Prostate gland (tissue), 2 donors: ENCODE measurements at places on chromosomes 4 and X.

DNA sequence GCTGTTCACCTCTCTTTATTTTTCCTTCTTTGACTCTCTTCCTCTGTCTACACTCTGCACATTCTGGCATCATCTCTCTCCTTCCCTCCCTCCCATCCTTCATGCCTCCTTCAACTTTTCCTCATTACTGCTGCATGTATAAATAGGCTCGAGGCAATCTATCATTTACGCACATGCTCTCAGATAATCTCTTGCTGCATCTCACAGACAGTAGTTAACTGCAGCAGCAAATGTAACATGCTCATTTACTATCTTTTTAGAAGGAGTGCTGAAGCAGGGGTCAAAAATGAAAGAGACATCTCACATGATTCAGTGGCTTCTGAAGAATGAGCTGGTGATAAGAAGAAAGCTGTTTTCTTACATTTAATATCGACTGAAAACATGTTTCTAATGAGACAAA lies 127.7 kb downstream of the RASL11B start:
- no peak overlapping the region for H3K4me3 ChIP-seq
- no peaks in the 10 kb centered on the region for H3K36me3 ChIP-seq
- no peaks in the 10 kb centered on the region for H3K4me1 ChIP-seq
- no peaks in the 10 kb centered on the region for H3K27me3 ChIP-seq

- H3K4me3 ChIP-seq, result no peak overlapping the region
- H3K36me3 ChIP-seq, result no peaks in the 10 kb centered on the region
- H3K27ac ChIP-seq, result no peak overlapping the region
Measured at GRCh38 chr4:120096508-120097297, 30.1 kb upstream of the MAD2L1 start.

- H3K36me3 ChIP-seq, result no peaks in the 10 kb centered on the region
- H3K4me1 ChIP-seq, result no peaks in the 10 kb centered on the region
- H3K27ac ChIP-seq, result no peak overlapping the region
- no peak for DNase-seq
- no peaks in the 10 kb centered on the region for H3K27me3 ChIP-seq
Measured at GRCh38 chr4:113708250-113708649, 53.3 kb downstream of the CAMK2D start.

DNA sequence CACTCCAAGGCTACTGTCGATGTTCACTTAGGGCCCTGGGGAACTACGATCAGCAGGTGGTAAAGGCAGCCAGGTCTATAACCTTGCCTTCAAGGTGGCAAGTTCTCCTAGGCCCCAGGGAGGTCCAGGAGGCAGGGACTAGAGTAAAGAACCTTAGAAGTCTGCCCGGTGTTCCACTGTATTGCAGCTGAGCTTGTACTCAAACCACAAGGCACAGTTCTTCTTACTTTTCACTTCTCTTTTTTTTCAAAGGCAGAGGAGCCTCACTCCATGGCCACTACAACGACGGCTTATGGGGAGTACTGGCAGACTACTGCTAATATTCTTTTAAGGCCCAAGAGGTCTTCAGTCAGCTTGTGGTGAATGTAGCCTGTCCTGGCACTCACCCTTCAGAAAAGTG lies 78.8 kb upstream of the GPR174 start:
- no peaks in the 10 kb centered on the region for H3K4me1 ChIP-seq
- no peaks in the 10 kb centered on the region for H3K27me3 ChIP-seq
- H3K4me3 ChIP-seq, result no peak overlapping the region

- DNase-seq, result no peak
- no peaks in the 10 kb centered on the region for H3K27me3 ChIP-seq
- no peaks in the 10 kb centered on the region for H3K4me1 ChIP-seq
- no peak overlapping the region for H3K4me3 ChIP-seq
- no peak overlapping the region for H3K27ac ChIP-seq
- no peaks in the 10 kb centered on the region for H3K36me3 ChIP-seq
Measured at GRCh38 chrX:100478714-100479306, 68.7 kb upstream of the PCDH19 start.

- no peak overlapping the region for H3K4me3 ChIP-seq
- H3K36me3 ChIP-seq, result no peaks in the 10 kb centered on the region
- H3K27me3 ChIP-seq, result no peaks in the 10 kb centered on the region
Measured at GRCh38 chr4:52560844-52561280, 98.2 kb downstream of the USP46 start.

DNA sequence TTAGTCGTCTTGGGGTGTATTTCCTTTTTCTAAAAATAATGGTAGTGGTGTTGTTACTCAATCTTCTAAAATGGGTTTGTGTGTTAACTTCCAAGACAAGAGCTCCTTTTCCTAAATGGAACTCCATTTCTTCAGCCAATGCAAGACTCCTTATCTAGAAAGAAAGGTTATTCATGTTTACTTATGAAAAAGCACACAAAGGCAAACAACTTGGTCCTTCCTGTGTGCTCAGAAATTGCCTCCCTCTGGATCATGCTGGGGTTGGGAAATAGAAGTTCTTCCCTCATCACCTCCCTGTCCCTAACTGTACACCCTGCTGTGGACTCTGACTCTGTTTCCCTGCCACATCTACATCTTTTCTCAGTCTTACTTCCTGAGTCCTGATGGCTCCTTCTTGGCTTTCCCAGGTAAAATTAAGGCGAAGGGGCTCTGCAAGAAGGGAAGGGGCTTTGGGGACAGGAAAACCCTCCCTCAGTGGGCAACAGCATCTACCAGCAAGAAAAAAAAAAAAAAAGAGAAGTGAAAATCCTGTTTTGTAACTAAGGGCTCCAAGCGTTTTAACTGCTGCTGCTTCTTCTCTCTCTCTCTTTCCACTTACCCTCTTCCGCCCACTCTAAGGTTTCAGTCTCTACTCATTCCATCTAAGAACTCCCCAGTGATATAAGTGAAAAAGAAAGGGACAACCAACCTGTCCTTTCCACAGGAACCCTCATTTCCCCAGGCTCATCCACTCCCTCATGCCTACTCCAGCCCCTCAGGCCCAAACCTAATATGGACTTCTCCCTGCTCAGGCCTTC lies 19.8 kb upstream of the TASL start:
- no peak overlapping the region for H3K4me3 ChIP-seq
- no peaks in the 10 kb centered on the region for H3K27me3 ChIP-seq
- DNase-seq, result no peak

DNA sequence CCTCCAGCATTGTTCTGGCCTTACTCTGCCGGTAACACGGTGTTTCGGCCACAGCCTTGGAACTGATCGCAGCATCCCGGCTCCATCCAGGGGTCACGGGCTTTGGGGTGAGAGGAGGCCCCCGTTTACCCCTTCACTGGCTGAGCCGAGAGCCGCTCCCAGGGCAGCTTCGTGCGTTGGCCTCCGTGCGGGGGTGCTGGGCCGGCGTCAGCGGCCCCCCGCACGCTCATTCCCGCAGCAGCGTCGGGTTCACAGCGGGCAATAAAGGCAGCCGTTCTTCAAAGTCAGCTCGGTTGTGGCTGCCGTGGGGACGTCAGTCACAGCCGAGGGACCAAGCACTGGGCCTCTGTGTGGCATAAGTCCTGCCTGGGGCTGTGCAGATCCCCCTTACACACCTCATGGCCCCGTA lies 25.3 kb upstream of the PLCXD1 start:
- H3K27me3 ChIP-seq, result no peaks in the 10 kb centered on the region
- no peaks in the 10 kb centered on the region for H3K36me3 ChIP-seq
- no peak overlapping the region for H3K4me3 ChIP-seq
- H3K27ac ChIP-seq, result no peak overlapping the region

GRCh38 chrX:69082753-69083150 lies 82.5 kb downstream of the PJA1 start:
- no peaks in the 10 kb centered on the region for H3K27me3 ChIP-seq
- no peaks in the 10 kb centered on the region for H3K4me1 ChIP-seq
- H3K4me3 ChIP-seq, result no peak overlapping the region
- DNase-seq, result no peak

- H3K27me3 ChIP-seq, result no peaks in the 10 kb centered on the region
- no peaks in the 10 kb centered on the region for H3K36me3 ChIP-seq
- H3K4me3 ChIP-seq, result no peak overlapping the region
- no peaks in the 10 kb centered on the region for H3K4me1 ChIP-seq
- no peak overlapping the region for H3K27ac ChIP-seq
Measured at GRCh38 chrX:74814681-74815080, 110.6 kb downstream of the NEXMIF start.

DNA sequence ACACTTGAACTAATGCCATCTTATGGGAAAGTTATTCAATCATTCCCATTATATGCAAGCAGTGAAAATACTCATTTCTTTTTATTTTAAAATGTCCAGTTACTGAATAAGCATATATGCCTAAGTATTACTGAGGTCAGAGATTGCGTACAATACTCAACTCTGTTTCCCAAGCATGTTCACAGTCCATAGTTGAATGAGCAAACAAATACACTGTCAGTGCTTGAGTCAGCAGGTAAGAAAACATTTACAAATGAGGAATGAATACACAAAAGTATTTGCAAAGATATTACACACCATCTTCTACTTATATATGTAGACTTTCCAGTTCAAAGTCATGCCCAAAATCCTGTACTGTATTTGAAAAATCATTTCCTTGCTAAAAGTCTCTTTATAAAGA lies 74.1 kb downstream of the TSPAN5 start:
- no peaks in the 10 kb centered on the region for H3K27me3 ChIP-seq
- no peak for DNase-seq
- H3K27ac ChIP-seq, result peak overlapping the region; percentile 62
- H3K36me3 ChIP-seq, result no peaks in the 10 kb centered on the region

DNA sequence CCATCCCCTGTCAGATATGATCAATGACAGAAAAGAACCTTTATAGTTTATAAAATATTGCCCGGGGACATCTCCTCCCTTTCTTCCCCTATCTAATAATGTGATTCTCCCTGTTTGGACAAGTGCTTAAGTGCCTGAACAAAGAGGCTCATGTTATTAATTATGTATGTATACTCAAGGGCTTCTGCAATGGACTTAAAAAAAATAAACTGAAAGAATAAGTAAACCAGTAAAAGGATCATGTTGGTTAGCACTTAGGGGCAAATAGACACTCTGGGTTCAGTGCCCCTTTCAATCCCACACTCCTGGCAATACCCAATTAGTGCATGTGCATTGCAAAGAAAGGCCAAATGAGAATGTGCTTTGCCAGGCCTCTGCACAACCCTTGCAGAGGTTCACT lies 30.7 kb upstream of the RPS6KA6 start:
- no peak for DNase-seq
- no peak overlapping the region for H3K27ac ChIP-seq
- no peaks in the 10 kb centered on the region for H3K36me3 ChIP-seq
- no peaks in the 10 kb centered on the region for H3K4me1 ChIP-seq
- no peak overlapping the region for H3K4me3 ChIP-seq

- H3K27me3 ChIP-seq, result no peaks in the 10 kb centered on the region
- no peak overlapping the region for H3K27ac ChIP-seq
- DNase-seq, result no peak
- no peaks in the 10 kb centered on the region for H3K4me1 ChIP-seq
Measured at GRCh38 chr4:182918791-182919302, 1.7 kb upstream of the DCTD start.

DNA sequence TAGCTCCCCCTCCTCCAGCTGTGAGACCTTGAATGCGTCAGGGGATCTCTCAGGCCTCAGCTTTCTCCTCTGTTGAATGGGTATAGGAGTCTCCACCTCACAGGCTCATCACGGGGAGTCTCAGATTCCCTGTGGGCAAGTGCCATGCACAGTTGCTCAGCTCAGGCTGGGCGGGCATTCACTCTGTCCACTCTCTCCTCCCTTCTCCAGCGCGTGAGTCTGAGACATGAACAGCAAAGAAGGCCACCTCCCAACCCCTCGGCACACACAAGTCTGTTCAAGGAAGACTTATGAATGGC lies 60.0 kb downstream of the HTRA3 start:
- no peak overlapping the region for H3K27ac ChIP-seq
- peaks cover 6% of the 10 kb centered on the region for H3K4me1 ChIP-seq
- no peaks in the 10 kb centered on the region for H3K36me3 ChIP-seq

GRCh38 chrX:46961097-46961496 lies 48.9 kb downstream of the JADE3 start:
- no peak for DNase-seq
- no peak overlapping the region for H3K4me3 ChIP-seq
- no peaks in the 10 kb centered on the region for H3K27me3 ChIP-seq
- H3K36me3 ChIP-seq, result no peaks in the 10 kb centered on the region

DNA sequence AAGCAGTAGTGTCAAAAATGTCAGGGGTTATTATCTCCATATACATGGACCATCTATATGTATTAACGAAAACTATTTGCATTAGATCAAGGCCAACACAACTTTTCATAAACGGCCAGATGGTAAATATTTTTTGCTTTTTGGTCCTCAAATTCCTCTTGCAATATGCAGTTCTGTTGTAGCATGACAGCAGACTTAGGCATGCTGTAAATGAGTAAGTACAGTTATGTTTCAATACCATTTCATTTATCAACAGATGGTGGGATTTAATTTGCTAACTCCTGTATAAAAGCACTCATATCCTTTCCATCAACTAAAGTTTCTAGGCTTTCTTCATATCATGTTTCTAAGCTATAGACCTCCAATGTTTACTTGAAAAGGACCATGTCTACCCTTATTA lies 208.1 kb downstream of the ANKRD50 start:
- no peak overlapping the region for H3K27ac ChIP-seq
- H3K4me1 ChIP-seq, result no peaks in the 10 kb centered on the region
- H3K27me3 ChIP-seq, result no peaks in the 10 kb centered on the region
- no peaks in the 10 kb centered on the region for H3K36me3 ChIP-seq

DNA sequence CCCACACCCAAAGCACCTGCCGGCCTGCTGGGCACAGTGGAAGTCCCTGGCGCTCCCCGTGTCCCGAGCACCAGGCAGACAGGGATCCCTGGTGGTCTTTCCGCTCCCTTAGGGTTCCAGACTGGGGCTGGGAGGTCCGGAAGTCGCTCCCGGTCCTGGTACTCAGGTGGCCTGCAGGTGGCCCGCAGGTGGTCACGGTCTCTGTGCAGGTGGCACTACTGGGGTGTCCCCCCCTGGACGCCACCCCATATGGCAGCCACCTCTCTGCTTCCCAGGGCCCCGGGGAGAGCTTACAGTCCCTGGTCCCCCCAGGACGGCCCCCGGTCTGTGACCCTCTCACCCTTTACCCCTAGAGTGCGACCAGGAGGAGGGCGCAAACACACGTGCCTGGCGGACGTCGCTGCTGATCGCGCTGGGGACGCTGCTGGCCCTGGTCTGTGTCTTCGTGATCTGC lies 13.6 kb downstream of the SLC25A6 start:
- H3K27ac ChIP-seq, result no peak overlapping the region
- no peak for DNase-seq
- no peaks in the 10 kb centered on the region for H3K4me1 ChIP-seq
- no peaks in the 10 kb centered on the region for H3K36me3 ChIP-seq

DNA sequence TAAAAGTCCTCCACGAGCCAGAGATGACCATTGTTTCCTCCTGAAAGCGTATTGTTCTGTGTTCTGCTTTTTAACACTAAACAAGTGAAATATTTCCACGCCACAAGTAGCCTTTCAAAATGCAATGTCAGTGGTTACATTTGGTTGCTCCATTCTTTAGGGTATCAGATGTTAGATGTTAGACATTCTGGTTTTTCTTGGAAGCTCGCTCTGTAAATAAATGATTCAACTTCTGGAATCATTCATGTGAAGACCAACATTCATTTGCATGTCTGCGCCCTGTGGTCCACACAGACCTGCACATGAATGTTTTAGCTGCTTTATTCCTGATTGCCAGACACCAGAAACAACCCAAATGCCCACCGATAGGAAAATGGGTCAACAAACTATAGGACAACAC lies 38.0 kb upstream of the HELT start:
- H3K36me3 ChIP-seq, result no peaks in the 10 kb centered on the region
- DNase-seq, result no peak
- no peaks in the 10 kb centered on the region for H3K27me3 ChIP-seq
- no peak overlapping the region for H3K27ac ChIP-seq
